A673 (cell line): ENCODE measurements at places on chromosomes 3 and 15. TPM values are rescaled to one million over a fixed set of nuclear protein-coding genes. Genes with fewer than 3 reads are reported as not detected.

DNA sequence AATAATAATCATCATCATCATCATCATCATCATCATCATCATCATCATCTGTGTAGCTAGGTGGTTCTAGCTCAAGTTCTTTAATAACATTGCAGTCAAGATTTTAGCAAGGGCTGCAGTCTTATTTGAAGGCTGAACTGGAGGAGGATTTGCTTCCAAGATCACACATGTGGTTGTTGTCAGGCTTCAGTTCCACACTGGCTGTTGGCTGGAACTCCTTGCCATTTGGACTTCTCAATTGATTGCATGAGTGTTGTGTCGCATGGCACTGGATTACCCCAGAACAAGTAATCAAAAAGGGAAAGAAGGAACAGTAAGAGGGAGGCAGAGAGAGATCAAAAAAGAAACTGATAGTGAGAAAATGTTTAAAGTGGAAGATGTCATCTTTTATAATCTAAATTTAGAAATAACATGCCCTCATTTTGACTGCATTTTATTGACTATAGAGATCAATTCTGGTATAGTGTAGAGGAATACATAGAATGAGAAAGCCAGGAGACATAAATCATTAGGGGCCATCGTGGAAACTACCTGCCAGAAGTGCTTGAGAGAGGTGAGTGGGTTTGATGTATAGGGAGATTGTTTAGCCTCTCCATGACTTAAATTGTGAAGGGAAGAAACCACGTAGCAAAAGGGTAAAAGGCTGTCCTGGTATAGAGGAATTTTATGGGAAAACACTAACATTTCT, 346.6 kb upstream of the RBMS3 start:
- no peaks in the 10 kb centered on the region for H3K4me1 ChIP-seq
- no peak overlapping the region for H3K27ac ChIP-seq
- H3K36me3 ChIP-seq: no peaks in the 10 kb centered on the region
- H3K4me3 ChIP-seq: no peak overlapping the region

The TMEM108 gene
- total RNA-seq: 0.30 TPM in 1 of 2 replicates, not detected in the other

GRCh38 chr3:183427876-183428446, 458 bp downstream of the MCF2L2 start:
- no peak overlapping the region for H3K27ac ChIP-seq
- peak overlapping the region; percentile 50 for H3K4me3 ChIP-seq
- no peaks in the 10 kb centered on the region for H3K4me1 ChIP-seq
- peak; percentile 39 for DNase-seq
- no peaks in the 10 kb centered on the region for H3K36me3 ChIP-seq

The AADACL2 gene
- total RNA-seq: not detected in 2 replicates

DNA sequence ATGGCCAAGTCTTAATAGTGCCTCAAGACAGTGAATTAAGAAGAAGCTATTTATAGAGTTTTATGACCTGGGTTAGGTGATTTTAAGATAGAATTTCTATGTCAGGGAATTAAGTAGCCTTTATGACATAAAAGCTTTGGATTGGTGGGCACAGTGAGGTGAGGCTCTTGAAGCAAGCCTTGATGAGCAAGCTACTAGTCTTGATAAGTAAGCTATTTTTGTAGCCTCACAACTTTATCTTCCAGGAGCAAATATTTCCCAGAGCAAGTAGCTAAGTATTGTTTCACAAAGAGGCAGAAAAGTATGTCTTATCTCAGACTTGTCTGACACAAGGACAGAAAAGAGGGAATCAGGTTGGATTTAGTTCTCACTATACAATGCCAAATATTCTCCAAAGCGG, 491.7 kb upstream of the RASGRP1 start:
- no peak overlapping the region for H3K27ac ChIP-seq
- no peak for DNase-seq
- peaks cover 6% of the 10 kb centered on the region for H3K27me3 ChIP-seq
- H3K4me1 ChIP-seq: no peaks in the 10 kb centered on the region
- H3K36me3 ChIP-seq: no peaks in the 10 kb centered on the region
- no peak overlapping the region for H3K4me3 ChIP-seq

DNA sequence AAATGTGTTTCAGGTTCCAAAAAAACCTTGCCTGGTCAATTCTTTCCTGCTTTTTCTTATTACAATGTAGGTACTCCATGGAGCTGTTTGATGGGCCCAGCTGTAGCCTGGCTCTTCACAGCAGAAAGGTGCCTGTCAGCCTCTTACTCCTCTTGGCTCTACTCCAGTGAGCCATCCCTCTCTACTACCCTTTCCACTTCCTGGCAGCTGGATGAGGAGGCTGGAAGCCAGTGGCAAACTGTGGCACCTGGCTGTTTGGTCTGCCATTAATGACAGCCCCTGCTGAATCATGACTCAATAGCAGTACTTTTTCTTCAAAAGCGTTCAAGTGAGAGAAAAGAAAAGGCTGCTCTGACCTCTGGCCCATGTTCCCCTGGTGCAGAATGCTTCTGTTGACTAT, 618.1 kb downstream of the PYDC2 start:
- no peaks in the 10 kb centered on the region for H3K36me3 ChIP-seq
- no peak for DNase-seq
- no peak overlapping the region for H3K27ac ChIP-seq
- no peaks in the 10 kb centered on the region for H3K27me3 ChIP-seq
- no peaks in the 10 kb centered on the region for H3K4me1 ChIP-seq

The CPLX3 gene
- 0.17 and 0.28 TPM in 2 replicates for total RNA-seq

- H3K27ac ChIP-seq: no peak overlapping the region
- H3K4me1 ChIP-seq: no peaks in the 10 kb centered on the region
- H3K27me3 ChIP-seq: no peaks in the 10 kb centered on the region
- DNase-seq: no peak
- H3K36me3 ChIP-seq: peaks cover 48% of the 10 kb centered on the region
Observed at GRCh38 chr3:5217824-5218595, 30.5 kb downstream of the EDEM1 start.

DNA sequence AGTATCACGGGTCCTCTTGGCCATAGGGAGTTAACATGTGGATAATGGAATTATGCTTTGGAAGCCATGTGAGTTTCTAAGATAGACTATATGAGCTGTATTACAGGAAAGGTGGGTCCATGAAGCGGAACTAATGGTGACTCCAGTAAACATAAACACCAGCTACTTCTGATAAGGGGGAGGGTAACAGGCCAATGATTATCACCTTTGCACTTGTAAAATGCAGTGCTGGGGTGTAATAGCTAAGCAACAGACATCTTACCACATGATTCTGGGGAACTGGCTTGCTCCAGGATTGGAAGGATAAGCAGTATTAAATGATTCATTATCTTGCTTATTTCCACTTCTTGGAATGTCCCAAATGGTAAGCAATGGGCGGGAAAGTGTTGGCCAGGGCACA, 61.4 kb upstream of the CD47 start:
- H3K36me3 ChIP-seq: no peaks in the 10 kb centered on the region
- DNase-seq: no peak
- no peak overlapping the region for H3K4me3 ChIP-seq
- H3K27me3 ChIP-seq: no peaks in the 10 kb centered on the region
- no peaks in the 10 kb centered on the region for H3K4me1 ChIP-seq

GRCh38 chr3:172279191-172279640, 169.0 kb downstream of the GHSR start:
- H3K4me1 ChIP-seq: peaks cover 4% of the 10 kb centered on the region
- no peak overlapping the region for H3K27ac ChIP-seq
- H3K36me3 ChIP-seq: no peaks in the 10 kb centered on the region
- no peaks in the 10 kb centered on the region for H3K27me3 ChIP-seq
- DNase-seq: no peak

- no peak overlapping the region for H3K27ac ChIP-seq
- peaks cover 3% of the 10 kb centered on the region for H3K4me1 ChIP-seq
- H3K27me3 ChIP-seq: no peaks in the 10 kb centered on the region
- DNase-seq: no peak
- no peaks in the 10 kb centered on the region for H3K36me3 ChIP-seq
- H3K4me3 ChIP-seq: no peak overlapping the region
Observed at GRCh38 chr3:89326997-89327396, 219.6 kb downstream of the EPHA3 start.

DNA sequence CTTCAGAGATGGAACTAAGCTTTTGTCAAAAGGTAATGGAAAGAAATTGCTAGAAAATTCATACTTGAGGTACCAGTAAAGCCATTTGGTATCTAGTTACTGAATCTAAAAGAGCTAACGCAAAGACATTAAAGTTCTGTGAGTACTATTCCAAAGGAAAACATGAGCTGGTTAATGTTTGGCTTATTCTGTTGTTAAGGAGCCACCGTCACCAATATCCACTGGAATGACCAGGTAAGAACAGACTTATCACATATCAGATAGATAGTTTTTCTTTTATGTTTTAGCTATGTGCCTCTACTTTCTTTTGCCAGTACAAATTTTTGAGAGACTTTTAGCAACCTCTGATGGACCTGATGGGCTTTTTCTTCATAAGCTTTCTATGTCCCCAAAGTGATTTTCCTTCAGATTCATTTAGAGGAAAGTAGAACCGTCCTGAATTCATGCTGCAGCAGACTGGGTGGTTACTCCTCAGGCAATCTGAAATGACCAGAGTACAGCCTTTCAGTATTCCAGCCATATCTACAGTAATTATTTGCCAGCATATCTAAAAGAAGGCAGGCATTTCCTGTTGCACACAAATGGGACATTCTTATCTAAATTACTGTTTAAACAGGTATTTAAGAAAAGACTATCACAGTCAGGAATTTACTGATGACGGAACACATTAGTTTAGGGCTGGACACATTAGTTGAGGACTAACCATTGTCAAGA, 274.1 kb downstream of the MECOM start:
- no peak for DNase-seq
- H3K27me3 ChIP-seq: peaks cover 97% of the 10 kb centered on the region
- H3K27ac ChIP-seq: no peak overlapping the region
- H3K36me3 ChIP-seq: no peaks in the 10 kb centered on the region
- no peak overlapping the region for H3K4me3 ChIP-seq

- peak; percentile 54 for DNase-seq
- H3K27me3 ChIP-seq: no peaks in the 10 kb centered on the region
- H3K4me1 ChIP-seq: peaks cover 19% of the 10 kb centered on the region
- no peaks in the 10 kb centered on the region for H3K36me3 ChIP-seq
- peak overlapping the region; percentile 48 for H3K4me3 ChIP-seq
Observed at GRCh38 chr3:188948281-188948996, 223.3 kb upstream of the TPRG1 start.

The LMAN1L gene
- 0.80 TPM in 1 of 2 replicates, not detected in the other for total RNA-seq

The CHL1 gene
- total RNA-seq: not detected in 2 replicates

DNA sequence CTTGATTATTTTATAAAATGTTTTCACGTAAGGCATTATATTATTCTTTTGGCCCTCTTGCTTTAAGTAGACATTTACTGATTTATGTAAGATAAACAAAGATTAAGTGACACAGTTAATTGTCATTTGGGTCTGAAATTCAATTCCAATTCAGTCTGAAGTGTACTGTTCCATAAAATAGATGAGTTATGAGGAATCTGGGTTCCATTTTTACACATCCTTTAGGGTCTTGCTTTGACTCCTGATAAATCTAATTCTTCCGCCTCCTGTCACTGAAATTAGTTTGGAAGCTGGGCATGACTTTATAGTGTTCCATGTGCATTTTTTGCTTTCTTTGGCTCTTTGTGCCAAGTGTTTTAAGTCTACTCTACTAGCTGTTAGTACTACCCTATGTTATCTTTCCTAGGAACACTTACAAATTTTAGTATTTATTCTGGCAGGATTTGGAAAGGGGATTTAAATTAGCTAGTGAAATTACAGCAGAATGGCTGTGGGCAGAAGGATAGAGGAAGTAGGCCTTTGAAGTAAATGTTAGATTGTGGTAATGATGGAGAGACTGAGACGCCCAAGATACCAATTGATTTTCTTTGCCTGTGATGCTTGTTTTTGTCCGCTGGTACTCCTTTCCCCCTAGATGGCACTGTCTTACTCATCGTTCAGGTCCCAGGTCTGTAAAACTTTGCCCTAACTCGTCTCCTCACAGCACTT, 14.3 kb downstream of the ARL8B start:
- no peaks in the 10 kb centered on the region for H3K27me3 ChIP-seq
- H3K36me3 ChIP-seq: no peaks in the 10 kb centered on the region
- H3K4me3 ChIP-seq: no peak overlapping the region
